Stimulated activated naive CD8-positive, alpha-beta T cell treated with anti-CD3 and anti-CD28 coated beads, Interleukin-15, Interleukin-2, amounts not matched to agents 100 U/mL and 50 U/mL, for 24 hours (primary cell): ENCODE measurements at places on chromosomes 7 and 10.
A peak's percentile ranks its signal among the peaks of the same experiment; 100 is the strongest.

- DNase-seq: peak; percentile 14
Observed at GRCh38 chr7:33423646-33424020, 294.3 kb downstream of the BBS9 start.

DNA sequence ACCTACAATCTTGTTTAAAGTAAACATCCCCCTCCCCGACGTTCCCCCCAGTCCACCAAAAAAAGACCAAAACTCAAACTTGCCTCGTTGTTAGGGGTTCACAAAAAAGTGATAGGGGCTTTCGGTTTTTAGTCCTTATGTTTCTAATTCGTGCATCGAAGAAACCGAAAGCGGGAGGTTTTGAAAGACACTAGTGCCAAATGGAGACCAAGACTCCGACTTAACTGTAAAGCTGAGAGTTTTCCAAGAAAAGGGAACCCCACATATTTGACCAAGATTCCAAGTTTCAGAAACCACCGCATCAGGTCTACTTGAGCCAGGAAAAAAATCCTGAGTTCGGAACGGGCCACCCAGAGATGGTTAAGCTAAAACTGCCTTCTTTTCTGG is 534 bp downstream of the PSMA2 start:
- DNase-seq: peak; percentile 13

- no peak for DNase-seq
Observed at GRCh38 chr10:114618722-114619121, 39.4 kb downstream of the ABLIM1 start.

- DNase-seq: no peak
Observed at GRCh38 chr10:115129752-115130151, 36.6 kb downstream of the ATRNL1 start.

GRCh38 chr7:102973096-102973802 is 60.4 kb downstream of the LRRC17 start:
- DNase-seq: no peak

DNA sequence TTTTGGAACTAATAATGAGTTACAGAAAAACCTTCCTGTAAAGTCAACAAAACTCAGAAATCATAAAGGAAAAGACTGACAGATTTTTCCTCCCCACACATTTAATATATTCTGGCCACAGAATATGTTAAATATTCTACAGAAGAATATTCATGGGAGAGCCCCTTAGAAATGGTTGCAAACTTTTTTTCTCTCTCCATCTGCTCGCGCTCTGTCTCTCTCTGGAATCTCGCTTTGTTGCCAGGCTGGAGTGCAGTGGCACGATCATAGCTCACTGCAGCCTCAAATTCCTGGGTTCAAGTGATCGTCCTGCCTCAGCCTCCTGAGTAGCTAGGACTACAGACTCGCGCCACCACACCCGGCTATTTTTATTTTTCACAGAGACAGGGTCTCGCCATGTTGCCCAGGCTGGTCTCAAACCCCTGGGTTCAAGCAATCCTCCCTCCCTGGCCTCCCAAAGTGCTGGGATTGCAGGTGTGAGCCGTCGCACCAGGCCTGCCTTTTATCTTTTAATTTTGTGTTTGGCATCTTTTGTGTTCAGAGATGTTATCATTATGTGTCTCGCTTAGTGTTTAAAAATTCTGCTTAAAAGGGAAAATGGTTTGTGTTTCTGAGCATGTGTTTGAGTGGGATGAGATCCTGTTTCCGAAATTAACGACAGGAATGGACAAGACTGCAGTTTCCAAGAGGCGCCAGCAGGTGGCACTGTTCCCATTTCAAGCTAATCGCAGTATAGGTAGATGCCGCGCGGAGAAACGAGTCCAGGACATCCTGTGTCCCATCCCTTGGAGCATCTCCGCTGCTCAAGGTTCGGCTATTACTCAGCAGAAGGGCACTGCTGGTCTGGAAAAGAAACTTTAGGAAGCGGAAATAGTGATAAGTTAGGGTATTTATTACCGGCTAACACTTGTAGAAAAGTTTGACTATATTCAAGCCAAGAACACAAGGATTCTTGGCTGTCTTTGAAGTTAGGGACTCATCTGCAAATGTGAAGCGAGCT is 23.1 kb upstream of the ST7 start:
- DNase-seq: peak; percentile 79

GRCh38 chr7:103803631-103804030 is 185.8 kb downstream of the RELN start:
- DNase-seq: no peak

DNA sequence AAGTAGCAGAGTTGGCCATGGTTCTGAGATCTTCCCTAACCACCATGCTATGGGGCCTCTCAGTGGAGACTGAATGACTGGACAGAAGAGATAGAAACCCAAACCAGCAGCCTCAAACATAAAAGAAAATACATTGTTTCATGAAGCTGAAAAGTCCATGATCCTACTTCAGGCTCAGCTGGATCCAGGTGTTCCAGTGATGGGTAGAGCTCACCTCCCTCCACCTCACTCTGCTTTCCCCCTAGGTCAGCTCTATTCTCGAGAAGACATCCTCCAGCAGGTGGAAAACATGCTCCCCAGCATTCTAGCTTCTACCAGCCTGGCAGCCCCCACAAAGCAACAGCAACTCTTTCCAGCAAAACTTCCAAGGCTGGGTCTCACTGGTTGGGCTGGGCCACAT is 132.1 kb downstream of the OAT start:
- DNase-seq: no peak

DNA sequence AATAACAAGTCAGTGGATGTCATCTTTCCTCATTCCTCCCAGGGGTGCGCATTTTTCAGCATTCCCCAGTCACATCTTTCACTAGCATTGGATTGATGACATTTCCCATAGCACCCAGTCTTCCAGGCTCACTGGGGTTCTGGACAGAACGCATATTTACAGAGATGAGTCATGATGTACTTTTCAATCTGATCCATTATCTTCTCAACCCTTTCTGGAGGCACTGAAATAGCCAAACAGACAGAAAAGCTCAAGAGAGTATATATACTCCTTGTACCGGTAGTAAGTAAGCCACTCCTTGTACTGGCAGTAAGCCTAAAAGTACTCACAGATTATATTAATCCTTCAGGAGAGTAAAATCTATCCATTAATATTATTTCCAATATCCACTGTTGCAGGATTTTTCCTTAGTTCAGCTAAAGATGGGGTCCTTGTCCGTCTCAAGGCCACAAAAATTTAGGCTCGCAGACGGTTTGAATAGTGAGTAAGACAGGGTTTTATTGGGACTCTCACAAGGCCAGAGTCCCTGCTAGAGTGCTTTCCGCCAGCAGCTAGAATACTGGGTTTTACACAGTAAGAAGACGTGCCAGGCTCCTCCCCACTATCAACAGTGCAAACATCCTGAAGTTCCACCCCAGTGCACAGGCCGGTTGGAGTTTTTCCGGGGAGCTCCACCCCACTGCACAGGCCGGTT is 60.8 kb downstream of the MDH2 start:
- no peak for DNase-seq
